Adrenal gland (tissue), 19 donors: ENCODE measurements at places on chromosomes 4 and X. TPM values are rescaled to one million over a fixed set of nuclear protein-coding genes. Genes with fewer than 3 reads are reported as not detected.

DNA sequence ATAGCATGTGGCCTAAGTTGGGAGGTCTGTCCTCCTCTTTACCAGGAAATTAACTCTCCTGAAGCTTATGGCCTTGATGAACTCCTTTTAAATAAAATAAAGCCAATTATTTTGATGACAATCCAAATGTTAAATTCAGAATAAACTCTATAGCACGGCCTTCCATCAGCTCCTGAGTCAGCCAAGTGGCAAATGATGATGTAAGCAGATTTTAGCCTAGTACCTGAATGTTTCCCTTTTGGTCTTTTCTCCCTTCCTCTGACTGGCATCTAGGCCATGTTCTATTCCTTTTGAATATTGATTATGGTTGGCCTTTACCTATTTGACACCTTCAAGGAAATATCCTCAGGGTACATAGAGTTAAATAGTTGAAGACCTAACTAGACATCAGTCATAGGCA lies 76.2 kb downstream of the PARM1 start:
- no peak for DNase-seq

GRCh38 chr4:40350627-40351227 lies 15.6 kb downstream of the CHRNA9 start:
- no peak for DNase-seq

DNA sequence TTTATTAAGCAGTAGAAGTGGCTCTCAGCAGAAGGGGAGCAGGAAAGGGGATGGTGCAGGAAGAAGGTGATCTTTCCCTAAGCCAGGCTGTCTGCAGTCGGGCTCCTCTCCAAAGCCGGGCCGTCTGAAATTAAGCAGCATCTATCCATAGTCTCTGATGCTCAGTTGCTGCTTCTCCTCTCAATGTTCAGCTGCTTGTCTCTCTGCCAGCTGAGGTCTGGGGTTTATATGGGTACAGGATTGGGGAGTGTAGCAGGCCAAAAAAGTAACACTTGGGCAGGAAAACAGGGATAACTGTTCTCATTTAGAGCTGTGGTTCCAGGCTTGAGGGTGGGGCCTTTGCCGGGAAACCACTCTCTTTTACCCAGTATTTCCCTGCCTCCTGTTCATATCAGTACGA lies 39.2 kb upstream of the CCKAR start:
- no peak for DNase-seq

- DNase-seq, result no peak
Observed at GRCh38 chr4:105923497-105924238, 28.4 kb downstream of the NPNT start.

DNA sequence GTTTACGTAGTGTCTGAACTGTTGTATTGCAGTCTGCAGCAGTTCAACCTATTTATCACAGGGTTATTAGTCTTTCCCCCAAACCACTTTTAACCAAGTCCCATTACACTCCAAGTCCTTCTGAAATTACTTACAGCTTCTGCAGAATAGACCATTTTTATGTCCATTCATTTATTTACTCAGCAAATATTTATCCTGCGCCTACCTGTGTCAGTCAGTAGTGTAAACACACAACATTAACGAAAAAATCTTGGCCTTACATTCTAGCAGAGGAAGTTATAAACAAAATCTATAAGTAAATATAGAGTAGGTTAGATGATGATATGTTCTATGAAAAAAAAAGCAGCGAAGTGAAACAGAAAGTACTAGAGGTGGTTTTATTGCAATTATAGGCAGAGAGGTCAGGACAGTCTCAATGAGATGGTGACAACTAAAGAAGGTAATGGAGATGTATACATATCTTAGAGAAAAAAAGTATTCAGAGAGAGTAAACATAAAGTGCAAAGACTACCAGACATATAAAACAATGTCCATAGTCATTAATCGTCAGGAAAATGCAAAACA lies 534.7 kb downstream of the KCNIP4 start:
- DNase-seq, result no peak

DNA sequence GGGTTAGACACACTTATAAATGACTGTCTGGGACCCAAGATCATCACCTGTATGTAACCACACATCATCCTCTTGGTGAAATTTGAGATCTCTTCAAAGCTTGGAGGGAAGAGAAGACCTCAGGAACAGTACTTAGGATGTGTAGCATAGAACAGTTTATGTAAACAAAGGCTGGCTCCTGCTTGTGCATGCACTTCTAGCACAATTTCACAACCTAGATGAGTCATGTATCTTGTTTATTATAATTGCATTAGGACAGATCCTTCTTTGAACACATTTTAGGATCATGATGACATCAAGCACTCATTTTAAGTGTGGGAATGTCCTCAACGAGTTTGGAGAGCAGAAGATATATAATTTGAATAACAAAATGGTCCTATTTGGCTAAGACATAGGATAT lies 26.3 kb upstream of the ZMAT1 start:
- no peak for DNase-seq

DNA sequence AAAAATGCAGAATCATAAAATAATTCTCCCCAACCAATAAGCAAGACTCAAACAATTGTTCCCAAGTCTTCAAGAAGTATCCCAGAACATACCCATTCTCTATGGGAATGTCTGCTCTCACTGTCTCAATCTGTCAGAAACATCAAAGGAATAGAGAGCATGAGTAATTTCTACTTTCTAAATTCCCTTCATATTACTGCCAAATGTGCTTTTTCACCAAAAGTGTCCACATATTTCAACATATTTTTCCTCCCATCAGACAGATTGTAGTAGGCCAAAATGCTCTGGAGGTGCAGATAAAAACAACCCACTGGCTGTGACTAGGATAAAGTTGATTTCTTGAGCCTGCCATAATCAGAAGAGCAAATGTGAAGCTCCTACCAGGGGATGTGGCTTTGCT lies 692.0 kb upstream of the FAM241A start:
- no peak for DNase-seq

- DNase-seq, result no peak
Observed at GRCh38 chr4:47451657-47452056, 11.8 kb downstream of the COMMD8 start.

DNA sequence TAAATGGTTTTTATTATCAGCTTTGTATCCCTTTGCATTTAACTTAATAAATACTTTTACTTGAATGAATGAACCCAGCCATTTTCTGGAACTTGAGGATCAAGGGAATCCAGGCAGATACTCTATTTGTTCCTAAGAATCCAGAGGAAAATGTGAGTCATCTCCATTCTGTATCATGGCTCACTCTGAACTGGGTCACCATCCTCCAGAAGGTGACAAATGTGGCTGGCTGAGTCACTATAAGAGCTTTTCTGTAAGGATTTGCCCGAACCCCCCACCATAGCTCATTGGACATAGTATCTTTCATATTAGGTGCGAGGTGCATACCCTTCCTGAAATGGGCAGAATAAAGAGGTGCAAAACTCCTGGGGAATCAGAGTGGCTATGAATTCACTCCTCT lies 25.8 kb downstream of the RTL9 start:
- DNase-seq, result peak; percentile 62

DNA sequence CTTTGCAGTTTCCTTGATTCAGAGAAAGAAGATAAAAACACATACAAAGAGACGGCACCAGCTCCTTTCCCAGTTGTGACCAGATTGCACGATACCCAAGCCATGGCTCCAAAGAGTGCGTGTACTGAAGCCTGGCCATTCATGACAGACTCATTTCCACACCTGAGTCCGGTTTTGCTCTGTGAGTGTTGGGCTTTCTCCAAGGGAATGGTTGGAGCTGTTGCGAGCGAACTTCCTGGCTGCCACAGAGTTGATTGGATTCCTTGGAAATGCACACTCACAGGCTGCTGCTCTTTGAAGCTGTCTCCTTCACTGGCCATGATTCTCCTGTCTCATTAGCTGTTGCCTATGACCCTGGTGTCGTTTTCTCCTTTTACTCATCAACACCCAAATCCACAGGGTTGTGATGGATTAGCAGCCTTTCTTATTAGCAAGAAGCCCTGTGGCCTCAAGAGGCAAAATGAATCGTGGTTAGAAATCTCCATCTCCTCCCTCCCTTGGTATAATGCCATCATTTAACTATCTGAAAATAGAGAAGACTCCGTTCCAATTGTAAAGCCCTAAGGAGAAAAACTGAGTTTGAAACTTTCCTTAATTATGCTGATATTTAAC lies 43.9 kb upstream of the BBS12 start:
- no peak for DNase-seq

DNA sequence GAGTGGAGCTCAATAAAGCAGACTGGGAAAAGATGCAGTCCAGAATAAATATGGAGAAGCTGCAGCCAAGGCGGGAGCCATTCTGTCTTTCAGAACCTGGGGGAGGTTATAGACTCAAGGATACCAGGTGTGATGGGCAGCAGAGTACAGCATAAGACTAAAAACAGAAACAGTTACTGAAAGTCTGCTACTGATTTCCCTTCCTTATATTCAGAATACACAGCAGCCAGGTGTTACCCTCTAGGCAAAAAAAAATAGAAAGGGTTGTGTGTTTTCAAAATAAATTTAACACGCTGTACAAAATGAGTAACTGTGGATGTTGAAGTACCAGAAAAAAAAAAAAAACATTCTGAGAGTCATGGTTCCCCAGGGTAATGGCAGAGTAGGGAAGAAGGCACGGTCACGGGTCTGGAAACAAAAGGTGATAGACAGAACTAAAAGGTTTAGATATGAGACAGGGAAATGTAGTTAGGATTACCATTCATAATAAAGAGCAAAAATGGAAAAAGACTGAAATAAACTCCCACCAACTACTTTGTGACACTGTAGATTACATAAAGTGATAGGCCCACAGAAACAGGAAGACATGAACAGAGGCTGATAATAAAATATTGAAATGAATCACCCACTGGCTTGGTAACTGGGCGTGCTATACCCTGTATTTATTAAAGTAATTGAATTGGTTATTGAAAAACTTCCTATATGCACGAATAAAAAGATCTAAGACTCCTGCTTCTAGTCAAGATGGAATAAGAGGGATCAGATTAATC lies 10.8 kb upstream of the HHIP start:
- DNase-seq, result no peak

DNA sequence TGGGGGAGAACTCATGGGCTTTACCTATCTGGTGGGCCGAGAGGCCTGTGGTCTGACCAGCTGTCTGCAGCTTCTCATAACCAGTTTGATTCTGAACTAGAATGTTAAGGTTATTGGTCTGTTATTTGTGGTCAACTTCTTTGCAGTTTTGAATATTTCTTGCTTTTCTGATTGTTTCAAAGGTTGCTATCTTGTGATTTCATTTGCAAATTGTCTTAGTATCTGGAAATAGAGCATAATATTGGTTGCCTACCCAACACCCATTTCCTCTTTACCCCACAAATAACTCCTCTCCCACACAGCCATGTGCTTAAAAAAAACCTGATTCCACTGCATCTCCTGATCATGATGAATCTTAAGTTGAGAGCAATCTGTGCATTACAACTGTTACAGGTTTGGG lies 39.1 kb upstream of the BMP2K start:
- no peak for DNase-seq

DNA sequence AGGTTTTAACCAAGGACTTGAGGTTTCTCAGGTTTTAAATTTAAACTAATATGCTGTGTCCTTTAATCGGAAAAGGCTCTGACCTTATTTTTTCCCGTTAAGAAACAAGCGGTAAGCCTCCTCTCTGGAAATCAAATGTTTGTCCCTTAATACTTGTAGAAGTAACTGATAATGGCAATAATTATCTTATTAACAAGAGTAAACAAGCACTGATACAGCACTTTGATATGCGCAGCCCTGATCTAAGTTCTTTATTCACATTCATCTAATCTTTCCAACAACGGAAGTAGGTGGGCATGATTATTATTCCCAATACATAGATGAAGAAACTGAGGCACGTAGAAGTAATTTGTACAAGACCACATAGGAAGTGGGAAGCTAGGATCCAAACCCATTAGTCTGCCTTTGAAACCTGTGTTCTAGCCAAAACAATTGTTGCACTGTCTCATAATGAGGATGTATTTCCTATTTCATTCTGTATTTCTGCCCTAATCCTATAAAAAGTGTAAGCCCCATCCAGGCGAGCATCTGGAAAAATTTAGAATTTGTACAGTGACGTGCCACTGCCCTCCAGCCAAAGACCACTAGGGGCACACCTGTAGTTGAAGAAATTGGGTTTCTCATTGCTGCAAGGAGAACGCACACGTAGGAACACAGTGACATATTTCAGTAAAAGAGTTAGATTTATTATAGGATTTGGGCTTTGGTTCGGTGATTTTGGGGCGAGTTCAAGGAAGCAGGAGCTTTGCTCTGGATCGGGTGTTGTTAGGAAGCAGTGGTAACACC lies 606 bp downstream of the CXorf58 start:
- no peak for DNase-seq

GRCh38 chrX:32851556-32851955 lies 359.8 kb downstream of the DMD start:
- no peak for DNase-seq

DNA sequence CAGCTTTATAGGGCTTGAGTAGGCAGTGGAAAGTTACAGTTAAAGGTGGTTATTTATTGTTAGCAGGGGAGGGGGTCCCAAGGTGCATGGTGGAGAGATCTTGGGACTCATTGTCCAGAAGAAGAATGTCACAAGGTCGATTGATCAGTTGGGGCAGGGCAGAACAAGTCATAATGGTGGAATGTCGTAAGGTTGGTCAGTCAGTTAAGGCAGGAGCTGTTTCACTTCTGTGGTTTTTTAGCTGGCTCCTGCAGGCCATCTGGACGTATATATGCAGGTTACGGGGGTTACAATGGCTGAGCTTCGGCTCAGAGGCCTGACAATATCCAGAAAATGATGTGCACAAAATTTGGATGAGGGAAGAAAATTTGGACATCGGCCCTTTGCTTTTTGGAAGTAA lies 7.1 kb downstream of the OFD1 start:
- no peak for DNase-seq

DNA sequence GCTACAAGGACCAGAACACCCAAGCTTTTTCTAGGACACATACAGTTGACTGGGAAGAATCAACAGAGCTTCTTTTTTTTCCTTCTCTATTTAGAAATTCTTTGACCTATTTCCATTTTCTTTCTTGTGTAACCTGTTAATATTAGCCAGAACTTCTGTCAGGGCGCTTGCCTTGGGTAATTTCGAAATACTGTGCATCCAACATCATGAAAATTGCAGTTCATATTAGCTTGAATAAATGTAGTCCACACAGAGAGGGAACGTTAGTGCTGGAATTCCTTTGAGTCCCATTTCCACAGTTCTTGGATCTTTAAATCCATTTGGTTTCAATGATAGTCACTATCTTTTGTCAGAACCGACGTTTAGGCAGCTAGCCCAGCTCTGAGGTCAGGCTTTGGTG lies 141.8 kb downstream of the MXRA5 start:
- DNase-seq, result no peak

- no peak for DNase-seq
Observed at GRCh38 chr4:83858131-83858530, 322.2 kb downstream of the GPAT3 start.

The MSX1 gene
- 9.1 TPM for total RNA-seq

The CHRDL1 gene
- 5.4 TPM for total RNA-seq

The CSN1S1 gene
- total RNA-seq, result not detected

The ADRA2C gene
- total RNA-seq, result 34.0 TPM

The SEPTIN11 gene
- total RNA-seq, result 33.4 TPM

The DCAF8L2 gene
- total RNA-seq, result not detected

The CDS1 gene
- total RNA-seq, result 5.3 TPM

The CXCL5 gene
- 0.41 TPM for total RNA-seq

The ERVMER34-1 gene
- 0.32 TPM for total RNA-seq

The ZNF630 gene
- total RNA-seq, result 5.5 TPM

The CCDC110 gene
- total RNA-seq, result 1.5 TPM

The HSFX3 gene
- not detected for total RNA-seq
